ENCODE measurements at places on chromosomes 7 and 10.

- DNase-seq, result peak; percentile 19
Measured at GRCh38 chr7:22433710-22434460, 66.1 kb downstream of the STEAP1B start.

DNA sequence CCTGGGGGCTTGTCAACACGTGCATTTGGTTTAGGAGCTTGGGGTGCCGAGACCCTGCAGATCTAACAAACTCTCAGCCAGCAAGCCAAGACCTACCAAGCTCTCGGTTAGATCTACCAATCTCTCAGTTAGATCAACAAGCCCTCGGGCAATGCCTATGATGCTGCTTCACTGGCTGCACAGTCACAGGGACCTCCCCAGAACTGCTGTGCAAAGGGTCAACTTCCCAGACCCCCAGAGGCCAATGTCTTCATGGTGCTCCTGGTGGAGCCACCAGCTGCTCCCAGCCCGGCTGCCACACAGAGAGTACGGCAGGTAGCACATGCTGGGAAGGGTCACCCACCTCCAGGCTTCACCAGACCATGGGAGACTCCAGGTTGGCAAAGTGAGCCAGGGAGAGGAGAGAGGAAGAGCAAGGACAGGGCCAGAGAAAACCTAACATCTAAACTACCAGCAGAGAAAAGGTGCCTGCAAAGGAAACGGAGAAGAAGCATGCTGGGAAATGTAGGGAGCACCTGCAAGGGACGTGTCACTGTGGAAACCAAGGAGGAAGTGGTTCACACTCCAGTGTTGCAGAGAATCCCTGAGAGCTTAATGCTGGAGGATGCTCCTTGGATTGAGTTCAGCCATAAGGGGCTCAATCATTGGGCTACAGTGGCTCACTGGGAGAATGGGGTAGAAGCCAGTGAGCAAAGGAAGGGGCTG lies 51.5 kb upstream of the GDF10 start:
- DNase-seq, result no peak

DNA sequence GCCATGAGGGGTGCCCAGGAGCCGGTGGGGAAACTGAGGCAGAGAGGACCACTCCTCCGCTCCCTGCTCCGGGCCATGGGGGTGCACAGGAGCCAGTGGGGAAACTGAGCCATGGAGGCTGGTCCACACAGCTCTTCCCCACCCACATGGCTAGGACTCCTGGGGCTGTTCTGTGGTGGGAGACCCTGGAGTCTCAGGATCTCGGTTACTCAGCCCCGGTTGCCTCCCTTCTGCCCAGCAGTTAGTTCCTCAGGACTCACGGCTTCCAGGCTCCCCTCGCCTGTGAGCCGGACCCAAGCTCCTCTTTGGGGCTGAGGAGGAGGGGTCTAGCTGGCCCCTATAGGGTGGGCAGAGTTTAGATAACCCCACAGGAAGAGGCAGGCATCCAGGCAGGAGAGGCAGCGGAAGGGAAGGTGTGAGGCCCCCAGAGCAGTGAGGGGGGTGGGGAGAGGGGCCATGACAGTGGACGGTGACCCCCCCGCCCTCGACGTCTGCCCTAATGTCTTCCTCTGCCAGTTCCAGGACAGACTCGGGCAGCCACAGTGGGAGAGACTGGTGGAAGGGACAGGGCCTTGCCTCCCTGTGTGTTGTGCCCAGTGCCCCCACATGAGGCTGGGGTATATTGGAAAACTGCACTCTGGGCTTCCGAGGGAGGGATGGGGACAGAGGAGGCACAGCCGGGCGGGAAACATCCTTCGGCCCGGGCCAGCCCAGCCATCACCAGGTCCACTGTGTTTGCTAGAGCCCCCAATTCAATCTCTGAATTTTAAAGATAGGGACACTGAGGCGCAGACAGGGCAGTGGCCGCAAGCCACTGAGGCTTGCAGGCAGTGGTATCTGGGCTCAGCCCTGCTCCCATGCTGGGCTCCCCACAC lies 4.3 kb downstream of the ELFN1 start:
- DNase-seq, result no peak

DNA sequence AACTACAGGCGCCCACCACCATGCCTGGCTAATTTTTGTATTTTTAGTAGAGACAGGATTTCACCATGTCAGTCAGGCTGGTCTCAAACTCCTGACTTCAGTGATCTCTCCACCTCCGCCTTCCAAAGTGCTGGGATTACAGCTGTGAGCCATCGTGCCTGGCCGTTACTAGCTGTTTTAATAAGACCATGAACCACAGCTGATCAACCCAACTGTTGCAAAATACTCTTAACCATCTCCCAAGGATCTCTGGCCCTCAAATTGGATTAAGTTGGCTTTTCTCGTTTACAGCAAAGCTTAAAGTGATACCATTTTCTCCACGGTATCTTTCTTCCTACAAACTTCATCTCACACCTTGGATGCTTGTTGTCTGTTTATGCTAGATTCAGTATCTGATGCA lies 18.3 kb downstream of the ZFAND2A start:
- DNase-seq, result no peak

DNA sequence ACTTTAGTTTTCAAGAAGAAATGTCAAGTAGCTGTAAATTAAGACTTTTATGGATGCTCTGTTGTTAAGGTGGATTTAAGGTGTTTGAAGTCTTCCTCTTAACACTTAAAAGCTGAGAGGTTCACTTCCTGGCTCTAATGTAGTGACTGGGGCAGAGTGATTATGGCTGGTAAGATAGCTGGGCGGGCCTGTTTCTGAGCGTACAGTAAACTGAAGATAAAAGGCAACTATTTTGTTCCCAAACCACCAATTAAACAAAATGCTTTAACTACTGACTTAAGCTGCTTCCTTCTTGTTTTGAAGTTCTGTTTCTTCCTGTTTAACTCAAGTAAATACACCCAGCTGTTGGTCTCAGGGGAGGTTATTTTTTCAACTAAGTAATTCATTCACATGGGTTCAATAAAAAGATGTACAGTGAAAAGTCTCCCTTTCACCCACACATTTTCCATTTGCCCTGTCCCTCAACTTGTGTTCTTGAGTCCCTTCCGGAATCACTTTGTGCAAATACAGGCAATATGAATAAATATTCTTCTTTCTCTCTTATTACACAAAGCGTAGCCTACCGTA lies 19.3 kb downstream of the VWA2 start:
- DNase-seq, result no peak

- no peak for DNase-seq
Measured at GRCh38 chr7:104054362-104054761, 64.9 kb upstream of the RELN start.

GRCh38 chr7:122100021-122100420 lies 44.0 kb downstream of the AASS start:
- DNase-seq, result no peak

DNA sequence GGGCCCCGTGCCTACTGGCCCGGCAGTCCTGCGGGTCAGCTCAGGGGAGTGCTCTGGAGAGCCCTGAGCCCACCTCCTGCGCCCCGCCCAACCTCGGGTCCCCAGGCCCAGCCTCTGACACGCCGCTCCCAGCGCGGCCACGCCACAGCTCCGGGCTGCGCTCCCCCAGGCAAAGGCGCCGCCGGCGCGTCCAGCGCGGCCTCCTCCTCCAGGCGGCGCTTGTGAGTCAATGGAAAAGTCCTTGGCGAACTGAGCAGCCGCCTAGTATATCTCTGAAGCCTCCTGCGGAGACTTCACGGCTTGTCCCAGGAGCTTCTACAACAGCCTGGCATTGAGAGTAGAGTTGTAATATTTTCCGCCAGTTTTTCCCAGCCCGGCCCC lies 29.5 kb upstream of the BMS1 start:
- DNase-seq, result peak; percentile 91
